ENCODE measurements at places on chromosomes 3 and 15.

GRCh38 chr3:55160241-55160983 is 232.6 kb upstream of the LRTM1 start:
- DNase-seq: peak; percentile 12

GRCh38 chr3:82194870-82195269 is 433.4 kb upstream of the GBE1 start:
- no peak for DNase-seq

- DNase-seq: no peak
These were observed 232.0 kb upstream of the HES1 start for GRCh38 chr3:193903966-193904365.

GRCh38 chr3:153970741-153971347 is 150.3 kb upstream of the ARHGEF26 start:
- peak; percentile 21 for DNase-seq

DNA sequence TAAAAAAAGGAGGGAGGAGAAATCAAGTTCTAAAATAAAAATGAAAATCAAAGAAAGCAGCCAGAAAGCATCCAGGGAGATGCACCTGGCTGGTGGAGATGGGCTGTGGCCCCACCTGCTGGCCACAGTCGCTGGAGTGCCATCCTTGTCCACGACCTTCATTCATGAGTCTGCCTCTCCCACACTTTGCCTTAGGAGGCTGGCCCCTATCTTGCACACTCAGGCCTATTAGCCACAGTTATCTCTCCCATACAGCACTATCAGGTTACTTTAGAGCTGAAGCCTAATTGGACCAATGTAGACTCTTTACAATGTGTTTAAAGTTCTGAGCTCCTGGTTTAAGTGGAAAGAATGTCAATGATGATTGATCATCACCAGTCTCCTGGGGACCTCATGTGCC is 392.0 kb upstream of the RORA start:
- no peak for DNase-seq

GRCh38 chr3:63791974-63792373 is 27.1 kb upstream of the C3orf49 start:
- peak; percentile 46 for DNase-seq

DNA sequence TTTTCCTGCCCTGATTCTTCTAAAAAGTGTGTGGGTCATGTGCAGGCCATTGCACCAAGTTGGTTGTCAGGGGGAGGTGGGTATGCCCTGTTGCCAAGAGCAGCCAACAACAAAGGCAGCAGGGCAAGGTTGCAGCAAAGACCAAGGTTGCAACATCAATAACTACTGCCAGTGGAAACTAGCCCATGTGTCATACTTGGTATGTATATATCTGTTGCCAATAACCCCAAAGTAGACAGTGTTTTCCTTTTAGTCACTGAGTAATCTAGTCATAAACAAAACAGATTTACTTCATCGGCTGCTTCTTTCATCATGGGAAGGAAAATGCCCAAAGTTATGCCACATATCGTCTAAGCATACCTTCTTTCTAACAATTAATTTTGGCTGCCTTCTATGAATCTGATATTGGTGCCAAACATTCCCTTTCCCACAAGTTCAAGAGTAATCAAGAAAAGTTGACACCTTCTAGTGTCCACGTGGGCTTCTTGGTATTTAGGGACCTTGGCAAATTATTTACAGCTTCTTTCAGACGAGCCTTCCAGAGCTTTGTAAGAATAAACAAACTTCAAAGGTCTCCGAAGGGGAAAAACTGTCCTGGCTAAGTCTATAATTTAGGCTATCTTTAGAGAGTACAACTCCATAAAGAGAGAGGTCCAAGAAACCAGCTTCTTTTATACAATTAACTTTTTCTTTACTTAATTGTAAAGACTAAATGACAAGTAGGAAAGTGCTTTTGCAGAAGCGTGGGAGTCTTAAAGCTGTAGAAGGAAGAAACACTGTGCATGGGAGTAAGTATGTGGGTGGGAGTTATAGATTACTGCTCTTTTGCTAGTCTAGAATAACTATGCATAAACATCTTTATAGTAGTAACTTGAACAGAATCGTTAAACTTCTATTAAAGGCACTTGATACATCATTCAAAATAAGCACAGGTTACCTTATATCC is 10.0 kb upstream of the MBNL1 start:
- peak; percentile 99 for DNase-seq

DNA sequence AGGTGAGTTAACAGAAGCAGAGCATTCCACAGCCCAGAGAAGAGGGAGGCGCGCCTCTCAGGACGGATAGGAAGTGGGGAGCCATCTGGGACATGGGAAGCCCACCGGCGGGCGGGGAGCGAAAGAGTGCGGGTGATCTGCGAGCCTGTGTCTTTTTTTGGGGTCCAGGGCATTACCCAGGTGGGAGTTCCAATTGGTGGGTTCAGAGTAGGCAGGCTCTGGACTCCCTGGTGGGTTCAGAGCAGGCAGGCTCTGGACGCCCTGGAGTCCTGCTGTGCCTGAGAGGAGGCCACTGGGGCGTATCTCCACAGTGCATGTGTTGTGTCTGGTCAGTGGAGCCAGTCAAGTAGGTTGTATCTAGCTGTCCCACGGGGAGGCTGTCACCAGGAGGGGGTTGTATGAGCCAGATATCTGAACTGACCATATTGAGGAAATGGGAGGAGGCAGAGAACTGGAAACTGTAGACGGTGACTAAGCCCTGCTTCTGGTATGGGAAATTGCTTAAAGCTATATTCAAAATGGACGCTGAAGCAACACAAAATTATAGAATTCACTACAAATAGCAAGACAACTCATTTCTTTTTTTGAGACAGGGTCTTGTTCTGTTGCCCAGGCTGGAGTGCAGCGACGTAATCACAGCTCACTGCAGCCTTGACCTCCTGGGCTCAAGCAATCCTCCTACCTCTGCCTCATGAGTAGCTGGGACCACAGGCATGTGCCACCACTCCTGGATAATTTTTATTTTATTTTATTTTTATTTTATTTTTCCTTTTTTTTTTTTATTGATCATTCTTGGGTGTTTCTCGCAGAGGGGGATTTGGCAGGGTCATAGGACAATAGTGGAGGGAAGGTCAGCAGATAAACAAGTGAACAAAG is 34.5 kb upstream of the CHST2 start:
- no peak for DNase-seq

DNA sequence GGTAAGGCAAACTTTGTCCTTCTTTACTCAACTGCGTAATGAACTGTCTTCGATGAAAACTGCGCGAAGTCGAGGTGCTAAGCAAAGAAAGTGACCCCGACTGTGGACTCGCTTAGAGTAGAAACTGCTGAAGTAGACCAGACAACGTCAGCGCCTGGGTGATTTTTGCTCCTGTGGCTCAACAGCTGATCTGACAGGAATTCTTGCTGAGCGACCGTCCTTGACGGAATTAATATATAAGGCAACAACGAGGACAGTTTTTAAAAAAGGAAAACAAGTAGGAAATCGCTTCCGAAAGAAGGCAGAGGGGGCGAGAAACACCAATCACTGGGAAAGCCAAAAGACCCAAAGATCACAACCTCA is 541 bp downstream of the RPS27L start:
- no peak for DNase-seq

DNA sequence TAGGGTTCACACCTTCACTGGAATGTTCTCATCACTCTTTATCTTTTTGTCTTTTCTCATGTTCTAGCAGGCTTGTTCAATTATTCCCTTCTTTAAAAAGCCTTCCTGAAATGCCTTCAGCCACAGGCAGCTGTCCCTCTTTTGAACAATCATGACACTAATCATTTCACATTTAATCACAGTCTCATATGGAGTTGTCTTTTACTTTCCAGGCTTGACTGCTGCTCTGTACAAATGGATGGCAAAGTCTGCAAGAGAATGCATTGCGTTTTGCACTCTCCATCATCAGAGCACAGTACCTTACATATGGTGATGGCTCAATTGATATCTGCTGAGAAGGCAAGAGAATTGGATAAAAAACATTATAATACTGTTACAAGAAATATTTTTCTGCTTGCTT is 529.8 kb downstream of the DIPK2A start:
- DNase-seq: no peak

DNA sequence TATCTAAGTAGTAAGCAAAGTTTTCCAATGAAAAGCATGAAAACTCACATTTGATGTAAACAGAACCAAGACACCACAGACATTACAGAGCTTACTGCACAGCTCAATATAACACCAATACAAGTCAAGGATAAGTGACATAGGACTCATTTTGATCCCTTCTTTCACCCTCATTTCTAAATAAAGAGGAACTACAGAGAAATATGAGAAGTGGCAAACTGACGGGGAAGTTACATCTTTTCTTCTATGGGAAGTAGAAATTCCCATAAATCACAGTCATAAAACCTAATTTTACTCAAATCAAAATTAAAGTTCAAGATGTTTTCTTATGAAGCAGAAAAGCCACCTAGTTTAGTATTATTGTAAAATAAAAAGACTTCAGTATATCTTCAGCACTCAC is 3.8 kb downstream of the ATG3 start:
- no peak for DNase-seq

DNA sequence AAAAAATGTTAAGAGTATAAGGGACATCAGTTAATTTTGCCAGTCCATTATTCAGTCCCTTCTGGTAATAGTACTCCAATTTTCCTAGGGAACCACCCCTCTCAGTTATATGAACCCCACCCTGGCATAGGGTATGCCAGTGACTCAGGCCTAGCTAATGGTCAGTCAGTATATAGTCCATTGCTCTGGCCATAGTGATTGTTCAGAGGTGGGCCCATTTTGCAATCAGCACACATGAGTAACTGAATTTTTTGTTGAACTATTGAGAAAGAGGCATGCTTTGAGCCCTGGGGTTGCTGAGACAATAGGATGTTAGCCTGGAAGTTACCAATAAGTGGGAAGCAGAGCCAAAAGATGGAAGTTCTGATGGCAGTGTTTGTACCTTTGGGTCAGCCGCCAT is 4.1 kb downstream of the LRCH3 start:
- peak; percentile 67 for DNase-seq

DNA sequence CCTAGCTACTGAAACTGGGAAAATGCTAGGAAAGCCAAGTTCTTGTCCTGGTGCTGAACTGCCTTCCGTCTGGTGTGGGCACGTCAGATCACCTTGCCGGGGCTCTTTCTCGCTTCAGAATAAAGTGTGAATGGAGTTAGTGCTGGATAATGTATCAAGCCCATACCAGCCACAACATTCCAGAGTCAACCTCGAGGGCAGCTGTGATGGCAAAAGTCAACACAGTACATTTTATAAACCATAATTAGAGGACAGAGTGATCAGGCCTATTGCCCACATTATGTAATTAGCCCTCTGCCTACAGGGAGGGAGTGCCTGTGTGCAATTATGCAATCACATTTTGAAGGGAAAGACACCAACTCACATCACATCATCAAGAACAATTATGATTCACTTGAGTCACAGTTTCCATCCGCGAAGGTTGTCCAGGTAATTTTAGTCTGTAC is 165.2 kb downstream of the RORA start:
- no peak for DNase-seq

- no peak for DNase-seq
These were observed 124.3 kb upstream of the EIF1B start for GRCh38 chr3:40185029-40185695.

DNA sequence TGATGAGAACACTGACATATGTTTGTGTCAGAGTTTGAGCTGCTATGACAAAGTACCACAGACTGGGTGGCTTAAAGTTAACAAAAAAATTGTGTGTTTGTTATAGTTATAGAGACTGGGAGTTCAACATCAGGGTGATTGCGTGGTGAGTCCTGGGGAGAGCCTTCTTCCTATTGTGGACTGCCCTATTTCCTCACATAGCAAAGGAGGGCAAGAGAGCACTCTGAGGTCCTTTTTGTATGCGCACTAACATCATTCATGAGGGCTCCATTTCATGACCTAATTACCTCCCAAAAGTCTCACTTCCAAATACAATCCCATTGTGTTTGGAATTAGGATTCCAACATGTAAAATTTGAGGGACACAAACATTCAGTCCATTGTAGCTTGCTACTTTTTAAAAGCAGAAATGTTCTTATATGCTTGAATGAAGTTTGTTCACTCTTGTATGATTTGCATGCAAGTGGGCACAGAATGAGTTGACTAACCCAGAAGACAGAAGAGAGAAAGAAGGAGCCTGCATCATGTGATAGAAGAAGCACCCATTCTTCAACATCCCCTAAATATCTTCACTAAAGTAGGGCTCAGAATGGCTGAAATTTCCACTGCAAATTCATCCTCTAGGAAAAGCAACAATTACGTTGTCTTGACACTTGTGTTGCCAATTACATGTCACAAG is 18.9 kb upstream of the ALCAM start:
- DNase-seq: no peak

- no peak for DNase-seq
These were observed 85.5 kb downstream of the VPS13C start for GRCh38 chr15:61974759-61975158.

- DNase-seq: no peak
These were observed 36.2 kb downstream of the HDC start for GRCh38 chr15:50229336-50229735.

GRCh38 chr3:16067837-16068471 is 106.5 kb upstream of the GALNT15 start:
- DNase-seq: no peak

- no peak for DNase-seq
These were observed 15.0 kb downstream of the CEP70 start for GRCh38 chr3:138578961-138579574.

GRCh38 chr3:123759871-123760270 is 124.3 kb downstream of the MYLK start:
- DNase-seq: no peak

DNA sequence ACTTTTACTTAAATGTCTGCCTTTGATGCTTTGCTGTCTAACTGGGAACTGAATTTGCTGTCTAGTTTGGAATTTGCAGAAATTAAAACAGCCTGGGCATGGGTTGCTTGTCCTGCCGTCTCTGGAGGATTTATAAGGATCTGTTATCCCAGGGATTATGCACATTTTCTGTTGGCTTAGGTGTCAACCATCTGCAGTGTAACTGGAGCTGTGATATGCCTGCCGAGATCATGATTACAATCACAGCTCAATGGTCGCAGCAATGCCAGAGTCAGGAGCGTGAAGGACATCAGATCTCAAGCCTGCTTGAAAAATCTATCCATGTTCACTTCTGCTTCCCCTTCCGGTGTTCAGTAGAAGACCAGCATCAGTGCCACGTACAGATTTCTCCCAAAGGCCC is 41.8 kb upstream of the SETMAR start:
- no peak for DNase-seq

- no peak for DNase-seq
These were observed 886.8 kb downstream of the FHIT start for GRCh38 chr3:60364475-60364874.

DNA sequence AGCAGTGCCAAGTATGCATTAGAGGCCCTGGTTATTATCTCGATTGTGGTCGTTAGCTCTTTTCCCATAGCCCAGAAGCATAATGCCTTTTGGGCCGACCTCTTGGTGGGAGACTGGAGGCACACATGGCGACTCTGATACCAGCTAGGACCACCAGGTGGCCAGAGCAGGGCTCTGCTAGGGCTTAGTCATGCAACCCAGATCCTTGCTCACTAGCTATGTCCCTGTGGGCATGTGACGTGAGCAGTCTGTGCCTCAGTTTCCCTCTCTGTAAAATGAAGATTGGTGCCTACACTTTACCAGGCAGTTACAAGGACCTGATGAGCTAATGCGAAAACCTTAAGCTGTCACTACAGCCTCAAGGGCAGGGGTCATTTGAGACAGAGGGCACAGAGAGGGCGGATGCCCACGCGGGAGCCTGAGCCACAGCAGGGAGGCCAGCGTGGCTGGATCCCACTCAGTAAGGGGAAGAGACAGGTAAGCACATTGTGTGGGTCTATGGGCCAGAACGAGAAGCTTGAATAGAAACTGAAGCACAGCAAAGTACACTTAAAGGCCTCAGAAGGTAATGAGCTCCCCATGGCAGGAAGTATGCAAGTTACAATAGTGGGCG is 8.8 kb downstream of the KLF15 start:
- DNase-seq: no peak
